Activated naive CD4-positive, alpha-beta T cell (primary cell): ENCODE measurements at places on chromosomes 7 and 10.

DNA sequence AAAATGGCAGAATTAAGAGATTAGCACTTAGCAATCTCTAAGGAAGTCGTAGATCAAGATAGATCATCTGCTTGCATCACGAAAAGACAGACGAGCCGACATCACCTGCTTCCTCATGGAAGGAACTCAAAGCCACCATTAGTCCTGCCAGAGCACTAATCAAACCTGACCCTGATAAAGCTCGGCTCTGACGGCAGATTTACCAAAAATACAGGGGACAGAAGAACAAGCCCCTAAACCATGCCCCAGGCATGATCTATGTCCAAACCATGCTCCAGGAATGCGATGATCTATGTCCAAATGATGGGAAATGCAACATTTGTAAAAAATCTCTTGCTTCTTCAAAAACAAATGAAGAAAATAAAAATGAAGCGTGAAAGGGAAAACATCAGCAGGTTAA, 182.8 kb downstream of the TCERG1L start:
- DNase-seq = no peak

DNA sequence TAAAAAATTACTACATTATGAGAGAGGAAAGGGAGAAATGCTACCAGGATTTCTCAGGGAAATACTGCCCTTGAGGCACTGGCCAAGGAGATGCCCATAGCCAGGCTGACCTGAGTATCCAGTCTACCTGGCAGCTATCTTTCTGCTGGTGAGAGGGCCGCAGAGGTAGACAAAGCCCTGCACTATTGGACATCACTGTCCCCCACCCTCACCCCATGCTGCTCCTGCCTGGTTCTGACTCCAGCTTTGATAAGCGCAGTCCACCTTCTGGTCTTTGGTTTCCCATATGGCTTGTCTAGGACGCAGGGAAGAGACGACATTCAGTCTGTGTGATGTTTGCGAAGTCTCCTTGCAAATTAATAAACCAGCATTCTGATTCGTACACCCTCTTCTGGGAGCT, 3.7 kb downstream of the ITPRIP start:
- no peak for DNase-seq

- no peak for DNase-seq
Measured at GRCh38 chr10:102141583-102142107, 8.8 kb downstream of the PPRC1 start.

DNA sequence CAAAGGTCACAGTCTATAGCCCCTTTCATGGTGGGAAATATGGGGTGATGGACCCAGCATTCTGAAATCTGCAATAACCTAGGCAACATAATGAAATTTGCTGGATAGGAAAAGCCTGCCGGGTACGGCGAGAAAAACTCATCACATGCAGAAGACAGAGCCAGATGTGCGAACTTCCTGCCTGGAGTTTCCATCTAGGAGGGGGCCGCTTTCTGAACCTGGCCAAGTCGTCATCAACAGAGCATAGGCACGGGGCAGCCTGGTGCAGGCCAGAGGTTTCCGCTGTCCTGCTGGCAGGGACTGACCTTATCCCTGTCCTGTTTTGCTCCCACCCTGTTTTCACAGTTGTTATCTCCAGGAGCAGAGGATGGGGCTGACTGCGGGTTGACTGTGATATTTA, 27.4 kb downstream of the CCDC3 start:
- no peak for DNase-seq

DNA sequence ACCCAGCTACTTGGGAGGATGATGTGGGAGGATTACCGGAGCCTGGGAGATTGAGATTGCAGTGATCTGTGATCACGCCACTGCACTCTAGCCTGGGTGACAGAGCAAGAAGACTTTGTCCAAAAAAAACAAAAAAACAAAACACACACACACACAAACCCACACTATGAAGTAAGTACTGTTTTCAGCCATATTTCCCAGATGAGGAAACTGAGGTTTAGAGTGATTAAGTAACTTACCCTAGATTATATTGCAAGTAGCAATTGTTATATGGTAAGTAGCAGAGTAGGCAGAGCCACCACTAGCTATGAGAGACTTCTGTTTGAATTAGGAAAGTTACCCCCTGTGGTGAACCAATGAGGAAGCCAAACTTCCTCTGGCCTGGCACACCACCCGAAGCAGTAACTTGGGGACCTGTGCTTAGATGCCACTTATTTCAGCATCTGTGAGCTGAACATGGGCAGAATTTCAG, 61.9 kb downstream of the MCU start:
- DNase-seq = no peak

DNA sequence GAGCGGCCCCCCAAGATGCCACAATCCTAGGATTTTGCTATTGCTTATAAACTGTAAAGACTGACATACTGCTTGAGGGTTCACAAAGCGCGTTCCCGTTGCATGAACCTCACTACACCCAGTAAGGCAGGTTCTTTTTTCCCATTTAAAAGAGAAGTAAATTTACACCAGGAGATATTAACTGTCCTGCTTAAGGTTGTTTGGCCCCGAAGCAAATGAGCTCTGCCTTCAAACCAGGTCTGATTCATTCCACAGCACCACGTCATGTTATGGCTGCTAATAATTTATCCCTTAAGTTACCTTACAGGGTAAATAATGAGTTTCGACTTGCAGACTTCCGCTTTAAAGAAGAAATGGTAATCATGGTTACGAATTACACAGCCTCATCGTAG, 559 bp upstream of the FKBP14 start:
- DNase-seq = no peak

- DNase-seq = no peak
Measured at GRCh38 chr10:77686650-77687417, 49.2 kb upstream of the KCNMA1 start.
